ENCODE measurements at places on chromosomes 1 and 21.

DNA sequence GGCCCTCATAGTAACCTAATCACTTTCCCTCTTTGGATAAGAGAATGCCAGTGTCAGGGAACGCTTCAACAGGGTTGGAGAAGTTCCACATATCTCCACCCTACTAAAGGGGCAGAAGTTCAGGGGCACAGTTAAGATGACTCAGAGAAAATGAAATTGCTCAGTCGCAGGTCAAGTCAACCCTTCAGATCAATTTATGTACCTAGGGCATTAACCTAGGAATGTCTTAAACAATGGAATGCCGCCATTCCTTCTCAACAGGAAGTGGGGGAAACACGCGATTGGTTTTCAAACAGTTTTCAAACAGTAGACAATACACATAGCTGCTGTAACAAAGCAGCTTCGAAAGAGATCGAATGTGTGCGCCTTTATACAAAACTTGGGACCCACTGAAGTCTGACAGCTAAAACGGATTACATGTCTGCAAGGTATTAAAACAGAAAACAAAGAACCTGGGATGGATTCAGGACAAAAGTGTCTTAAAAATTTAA is 897 bp downstream of the SLC25A24 start:
- DNase-seq: no peak

DNA sequence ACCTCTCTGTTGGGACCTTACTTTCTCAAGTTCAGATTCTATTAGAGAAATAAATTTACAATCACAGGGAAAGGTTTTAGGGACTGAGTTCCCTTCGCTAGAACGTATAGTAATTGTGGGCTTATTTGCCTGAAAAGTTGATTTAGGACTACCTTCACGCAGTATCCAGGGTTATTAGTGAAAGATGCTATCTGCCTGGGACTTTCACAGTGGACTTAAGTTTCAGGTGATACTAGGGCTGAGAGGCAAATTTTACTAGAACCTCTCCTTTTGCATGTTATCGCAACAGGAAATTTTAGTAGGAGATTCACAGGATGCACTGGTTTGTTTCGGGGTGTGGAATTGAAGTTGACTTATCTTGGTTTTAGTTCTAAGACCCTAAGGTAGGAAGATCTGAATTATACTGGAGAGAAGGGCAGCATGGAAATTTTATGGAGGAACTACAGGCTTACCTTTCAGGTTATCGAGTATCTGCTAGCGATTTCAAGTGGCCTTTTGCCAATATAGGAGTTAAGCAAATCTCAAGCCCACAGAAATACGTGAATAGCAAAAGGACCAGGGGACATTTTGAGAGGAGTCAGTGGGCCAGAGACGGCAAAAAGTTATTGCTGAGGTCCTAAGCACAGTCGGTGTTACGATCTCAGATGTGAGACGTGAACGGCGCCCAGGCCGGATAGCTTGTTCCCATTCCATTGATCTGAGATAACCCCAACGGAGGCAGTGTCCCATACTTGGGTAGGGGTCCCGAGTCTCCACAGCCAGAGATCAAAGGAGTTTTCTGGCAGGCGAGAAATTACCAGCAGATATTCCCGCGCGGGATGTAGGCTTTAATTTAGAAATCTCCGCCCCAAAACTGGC is 723 bp upstream of the GNAI3 start:
- DNase-seq: no peak

DNA sequence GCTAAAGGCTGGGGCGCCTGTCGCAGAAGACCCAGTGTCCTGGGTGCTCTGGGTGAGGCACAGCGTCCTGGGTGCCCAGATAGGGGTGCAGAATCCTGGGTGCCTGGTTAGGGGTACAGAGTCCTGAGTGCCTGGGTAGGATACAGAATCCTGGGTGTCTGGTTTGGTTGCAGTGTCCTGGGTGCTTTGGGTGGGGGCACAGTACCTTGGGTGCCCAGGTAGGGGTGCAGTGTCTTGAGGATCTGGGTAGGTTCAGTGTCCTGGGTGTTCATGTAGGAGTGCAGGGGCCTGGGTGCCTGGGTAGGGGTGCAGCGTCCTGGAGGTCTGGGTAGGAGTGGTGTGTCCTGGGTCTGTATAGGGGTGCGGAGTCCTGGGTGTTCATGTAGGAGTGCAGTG is 178.7 kb downstream of the CAMTA1 start:
- no peak for DNase-seq

DNA sequence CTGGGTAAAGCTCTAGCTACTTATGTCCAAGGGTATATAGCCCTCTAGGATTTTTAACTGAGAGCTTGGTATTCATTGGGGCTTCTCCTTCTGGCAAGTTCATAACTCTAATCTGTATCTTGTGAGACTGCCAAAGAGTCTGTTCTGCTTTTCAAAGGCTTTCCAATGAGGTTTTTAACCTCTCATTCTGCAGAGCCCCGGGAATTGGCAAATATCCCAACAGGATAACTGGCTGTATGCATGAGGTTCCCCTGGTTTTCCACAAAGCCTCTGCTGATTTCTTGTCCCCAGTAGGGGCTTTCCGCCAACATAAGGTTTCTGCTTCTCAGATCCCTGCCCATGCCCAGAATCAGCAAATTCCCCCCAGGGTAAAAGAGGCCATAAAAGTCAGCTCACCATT is 40.9 kb downstream of the RPL5 start:
- no peak for DNase-seq

GRCh38 chr1:41743366-41743765 is 175.4 kb downstream of the HIVEP3 start:
- no peak for DNase-seq

DNA sequence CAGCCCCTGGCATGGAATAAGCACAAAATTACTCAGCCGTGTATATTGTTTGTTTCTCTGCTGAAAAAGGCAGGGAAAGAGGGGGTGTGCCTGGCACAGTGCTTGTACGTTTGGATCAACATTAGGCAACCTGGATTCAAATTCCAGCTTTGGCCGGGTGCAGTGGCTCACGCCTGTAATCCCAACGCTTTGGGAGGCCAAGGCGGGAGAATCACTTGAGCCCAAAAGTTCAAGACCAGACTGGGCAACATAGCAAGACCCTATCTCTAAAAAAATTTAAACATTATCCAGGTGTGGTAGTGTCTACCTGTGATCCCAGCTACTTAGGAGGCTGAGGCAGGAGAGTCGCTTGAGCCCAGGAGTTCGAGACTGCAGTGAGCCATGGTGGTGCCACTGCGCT is 152.9 kb upstream of the TMEM51 start:
- DNase-seq: no peak
